ENCODE measurements at places on chromosomes 11 and 22. TPM values are rescaled to one million over a fixed set of nuclear protein-coding genes. Genes with fewer than 3 reads are reported as not detected.

The MIOX gene
- not detected for total RNA-seq

The ARHGAP20 gene
- under 0.01 TPM for total RNA-seq

The PYGM gene
- total RNA-seq = 0.22 TPM

The VSIG2 gene
- under 0.01 TPM for total RNA-seq

The ZP1 gene
- not detected for total RNA-seq

The SLC16A8 gene
- total RNA-seq = 1.2 TPM

The SCGB1C1 gene
- total RNA-seq = not detected

The SPECC1L gene
- 32.6 TPM for total RNA-seq

The DTX4 gene
- total RNA-seq = 16.1 TPM

The TMX2 gene
- 49.9 TPM for total RNA-seq

The NCAPD3 gene
- 10.6 TPM for total RNA-seq

The CDON gene
- total RNA-seq = 221 TPM

The TBX10 gene
- not detected for total RNA-seq

The OR56B1 gene
- not detected for total RNA-seq

The SLC25A22 gene
- 11.4 TPM for total RNA-seq

The OR2D2 gene
- total RNA-seq = 0.79 TPM

The OR8D4 gene
- total RNA-seq = not detected

The C1QTNF6 gene
- total RNA-seq = 86.4 TPM

The PRR33 gene
- not detected for total RNA-seq

The ANGPTL5 gene
- total RNA-seq = not detected

The NXPE1 gene
- total RNA-seq = not detected

The AGBL2 gene
- 6.4 TPM for total RNA-seq

The SLC2A11 gene
- 9.8 TPM for total RNA-seq

The CALCA gene
- not detected for total RNA-seq

The CYP2D6 gene
- total RNA-seq = 0.33 TPM

The F2 gene
- not detected for total RNA-seq

The ASRGL1 gene
- total RNA-seq = not detected

The PLA2G3 gene
- total RNA-seq = not detected

The RAB39A gene
- total RNA-seq = 0.39 TPM

The OLFML1 gene
- not detected for total RNA-seq

The DEFB131B gene
- not detected for total RNA-seq

The ZPR1 gene
- total RNA-seq = 29.5 TPM

The MS4A15 gene
- not detected for total RNA-seq

The NXF1 gene
- 33.9 TPM for total RNA-seq

The OR4A16 gene
- not detected for total RNA-seq

The SCGB1A1 gene
- not detected for total RNA-seq

The ARHGAP1 gene
- 64.0 TPM for total RNA-seq

All from placental epithelial cell (primary cell).